ENCODE measurements at places on chromosomes 5 and 9.

GRCh38 chr5:33317271-33317670, 123.5 kb upstream of the TARS1 start:
- no peak for DNase-seq

DNA sequence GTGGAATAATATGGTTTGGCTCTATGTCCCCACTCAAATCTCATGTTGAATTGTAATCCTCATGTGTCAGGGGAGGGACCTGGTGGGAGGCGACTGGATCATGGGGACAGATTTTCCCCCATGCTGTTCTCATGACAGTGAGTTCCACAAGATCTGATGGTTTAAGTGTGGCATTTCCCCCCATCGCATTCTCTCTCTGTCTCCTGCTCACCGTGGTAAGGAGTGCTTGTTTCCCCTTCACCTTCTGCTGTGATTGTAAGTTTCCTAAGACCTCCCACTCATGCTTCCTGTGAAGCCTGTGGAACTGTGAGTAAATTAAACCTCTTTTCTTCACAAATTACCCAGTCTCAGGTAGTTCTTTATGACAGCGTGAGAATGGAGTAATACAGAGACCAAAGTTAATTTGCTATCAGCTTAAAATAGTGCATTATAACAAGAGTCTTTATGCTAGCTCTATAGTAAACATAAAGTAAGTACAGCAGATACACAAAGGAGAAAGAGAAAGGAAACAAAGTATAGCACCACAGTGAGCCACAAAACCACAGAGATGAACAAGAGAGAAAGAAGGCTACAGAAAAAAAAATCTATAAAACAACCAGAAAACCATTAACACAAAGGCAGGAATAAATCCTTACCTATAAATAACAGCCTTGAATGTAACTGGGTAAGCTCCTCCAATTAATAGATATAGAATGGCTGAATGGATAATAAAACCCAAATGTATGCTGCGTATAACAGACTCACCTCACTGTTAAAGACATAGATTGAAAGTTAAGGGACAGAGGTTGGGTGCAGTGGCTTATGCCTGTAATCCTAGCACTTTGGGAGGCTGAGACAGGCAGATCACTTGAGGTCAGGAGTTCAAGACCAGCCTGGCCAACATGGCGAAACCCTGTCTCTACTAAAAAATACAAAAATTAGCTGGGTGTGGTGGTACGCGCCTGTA, 39.7 kb downstream of the RAPGEF6 start:
- DNase-seq = no peak

DNA sequence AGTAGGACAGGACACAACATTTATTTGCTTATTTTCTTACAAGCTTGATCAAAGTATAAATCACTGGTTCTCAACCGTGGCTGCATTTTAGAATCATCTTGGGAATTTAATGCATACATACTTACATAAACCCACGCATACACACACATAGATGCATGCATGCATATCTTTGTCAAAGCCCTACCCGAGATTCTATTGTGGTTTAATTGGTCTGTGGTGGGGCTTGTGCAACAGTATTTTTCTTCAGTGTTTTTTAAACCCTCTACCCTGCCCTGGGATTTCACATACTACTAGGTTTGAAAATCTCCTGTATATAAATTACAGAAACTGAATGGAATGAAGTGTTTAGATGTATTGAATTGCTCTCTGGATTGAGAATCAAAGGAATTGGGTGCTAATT, 1166.2 kb downstream of the MAT2B start:
- DNase-seq = no peak

- DNase-seq = no peak
Observed at GRCh38 chr5:130068101-130068500, 163.8 kb downstream of the CHSY3 start.

- no peak for DNase-seq
Observed at GRCh38 chr5:2557435-2557834, 194.0 kb downstream of the IRX2 start.

DNA sequence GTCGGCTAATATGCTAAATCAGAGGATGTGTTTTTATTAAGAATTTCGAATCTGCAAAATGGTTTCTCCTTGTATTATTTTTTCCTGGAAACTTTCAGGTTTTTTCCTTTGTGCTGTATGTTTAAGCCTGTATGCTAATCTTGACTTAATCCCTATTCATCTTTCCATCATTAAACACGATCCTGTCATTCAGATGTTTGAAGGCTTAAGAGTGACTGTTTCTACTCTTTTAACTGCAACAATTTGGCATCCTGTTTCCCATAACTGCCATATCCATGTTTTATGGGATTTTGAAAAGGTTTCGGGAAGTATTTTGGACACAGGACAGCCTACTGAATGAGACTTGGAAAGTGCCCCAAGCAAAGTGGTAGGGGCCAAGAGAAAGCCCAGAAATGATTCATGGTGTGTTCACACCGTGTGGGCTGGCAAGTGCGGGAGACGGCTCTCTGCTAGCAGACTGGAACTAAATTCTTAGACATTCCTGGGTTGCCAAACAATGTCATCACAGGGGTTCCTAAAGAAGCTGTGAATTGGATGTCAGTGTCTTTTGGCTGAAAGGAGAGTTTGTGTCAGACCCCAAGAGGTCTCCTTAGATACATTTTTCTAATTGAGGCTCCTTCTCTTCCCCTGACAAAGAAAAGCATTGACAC, 125.4 kb upstream of the ADAMTS16 start:
- DNase-seq = no peak

DNA sequence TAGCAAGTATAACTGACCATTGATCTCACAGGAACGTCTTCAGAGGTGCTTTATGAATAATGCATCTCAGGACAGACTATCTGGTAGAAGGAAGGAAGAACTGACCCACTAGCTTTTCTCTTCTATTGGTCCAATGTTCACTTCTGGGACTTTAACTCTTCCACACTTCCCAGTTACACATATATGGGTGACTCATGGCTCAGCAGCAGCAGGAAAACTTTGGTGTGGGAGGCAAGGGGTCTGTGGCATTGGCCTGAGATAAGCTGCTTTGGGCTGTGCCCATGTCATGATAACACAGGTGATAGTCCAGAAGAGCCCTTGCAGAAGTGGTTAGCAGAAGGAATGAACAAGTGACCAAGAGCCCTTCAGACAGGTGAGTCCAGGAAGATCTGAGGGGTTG, 148.8 kb downstream of the RAB3C start:
- DNase-seq = no peak

GRCh38 chr5:79938468-79938867, 52.6 kb downstream of the MTX3 start:
- DNase-seq = no peak

DNA sequence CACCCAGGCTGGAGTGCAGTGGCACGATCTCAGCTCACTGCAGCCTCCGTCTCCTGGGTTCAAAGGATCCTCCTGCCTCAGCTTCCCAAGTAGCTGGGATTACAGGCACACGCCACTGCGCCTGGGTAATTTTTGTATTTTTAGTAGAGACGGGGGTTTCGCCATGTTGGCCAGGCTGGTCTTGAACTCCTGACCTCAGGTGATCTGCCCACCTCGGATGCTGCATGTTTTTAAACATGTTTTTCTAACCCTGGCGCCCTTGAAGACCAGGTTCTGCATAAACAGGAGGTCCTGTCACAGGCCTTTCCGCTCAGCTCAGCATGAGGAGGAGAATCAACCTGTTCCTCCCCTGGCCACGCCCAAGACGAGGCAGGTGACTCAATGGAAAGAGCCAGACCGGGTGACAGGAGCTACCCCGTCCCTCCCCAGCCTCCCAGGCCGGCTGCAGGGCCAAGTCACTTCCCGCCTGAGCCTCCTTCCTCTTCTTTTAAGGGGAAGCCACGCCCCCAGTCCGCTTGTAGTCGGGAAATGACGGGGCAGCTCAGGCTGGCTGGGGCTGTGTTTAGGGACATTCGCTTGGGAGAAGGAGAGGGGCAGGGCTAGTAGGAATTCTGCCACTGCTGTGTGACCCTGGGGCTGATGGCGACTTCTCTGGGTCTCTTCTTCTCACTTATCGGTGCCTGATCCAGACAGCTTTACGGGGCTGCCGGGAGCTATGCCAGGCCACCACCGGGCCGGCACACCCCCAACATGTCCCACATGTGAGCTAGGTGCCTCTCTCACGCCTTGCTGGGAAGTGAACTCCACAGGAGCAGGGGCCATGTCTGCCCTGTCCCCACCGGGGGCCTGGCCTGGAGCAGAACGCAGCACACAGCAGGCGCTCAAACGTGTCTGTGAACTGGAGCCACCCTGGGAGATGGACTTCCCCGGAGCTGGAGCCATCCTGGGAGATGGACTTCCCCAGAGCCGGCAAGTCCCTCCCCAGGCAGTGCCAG, 6.1 kb downstream of the NOTCH1 start:
- peak; percentile 74 for DNase-seq

- no peak for DNase-seq
Observed at GRCh38 chr5:150846654-150847333, 473 bp downstream of the IRGM start.

GRCh38 chr9:135029871-135030565, 57.5 kb upstream of the OLFM1 start:
- DNase-seq = no peak

DNA sequence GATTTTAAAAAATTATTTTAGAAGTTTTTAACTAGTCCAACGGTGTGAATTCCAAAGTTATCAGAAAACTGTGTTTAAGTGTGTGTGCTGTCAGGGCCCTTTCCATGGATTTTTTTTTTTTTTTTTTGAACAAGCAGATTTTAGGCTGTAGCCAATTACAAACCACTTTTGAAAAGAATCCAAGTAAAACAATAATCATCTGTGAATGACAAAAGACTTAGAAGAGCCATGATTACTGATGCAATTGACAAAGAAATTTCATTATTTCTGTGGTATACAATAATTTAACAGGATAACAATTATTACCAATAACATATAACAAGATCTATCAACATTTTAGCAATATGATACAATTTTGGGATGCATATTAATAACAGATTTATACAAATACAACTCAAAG, 16.2 kb upstream of the PAIP1 start:
- no peak for DNase-seq

GRCh38 chr5:56278335-56278753, 45.2 kb upstream of the ANKRD55 start:
- no peak for DNase-seq

- DNase-seq = no peak
Observed at GRCh38 chr5:179184521-179185050, 124.4 kb downstream of the ZNF354C start.

DNA sequence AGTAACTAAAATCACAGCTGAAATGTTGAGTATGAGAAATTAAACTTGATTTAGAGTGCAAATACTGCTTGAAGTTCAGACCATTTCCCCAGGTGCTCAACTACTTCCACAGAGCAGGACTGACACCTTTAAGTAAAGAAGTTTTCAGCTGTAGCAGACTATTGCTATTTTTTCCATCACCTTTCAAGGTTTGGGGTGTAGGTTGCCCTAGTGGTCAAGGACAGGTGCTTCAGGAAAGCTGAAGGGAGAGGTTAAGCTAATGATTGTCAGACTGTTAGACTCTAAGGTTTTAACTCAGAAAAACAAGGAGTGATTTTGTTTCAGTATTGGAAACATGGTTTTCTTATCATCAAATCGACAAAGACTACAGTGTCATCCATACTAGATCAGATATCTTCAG, 162.1 kb downstream of the CCDC192 start:
- no peak for DNase-seq

DNA sequence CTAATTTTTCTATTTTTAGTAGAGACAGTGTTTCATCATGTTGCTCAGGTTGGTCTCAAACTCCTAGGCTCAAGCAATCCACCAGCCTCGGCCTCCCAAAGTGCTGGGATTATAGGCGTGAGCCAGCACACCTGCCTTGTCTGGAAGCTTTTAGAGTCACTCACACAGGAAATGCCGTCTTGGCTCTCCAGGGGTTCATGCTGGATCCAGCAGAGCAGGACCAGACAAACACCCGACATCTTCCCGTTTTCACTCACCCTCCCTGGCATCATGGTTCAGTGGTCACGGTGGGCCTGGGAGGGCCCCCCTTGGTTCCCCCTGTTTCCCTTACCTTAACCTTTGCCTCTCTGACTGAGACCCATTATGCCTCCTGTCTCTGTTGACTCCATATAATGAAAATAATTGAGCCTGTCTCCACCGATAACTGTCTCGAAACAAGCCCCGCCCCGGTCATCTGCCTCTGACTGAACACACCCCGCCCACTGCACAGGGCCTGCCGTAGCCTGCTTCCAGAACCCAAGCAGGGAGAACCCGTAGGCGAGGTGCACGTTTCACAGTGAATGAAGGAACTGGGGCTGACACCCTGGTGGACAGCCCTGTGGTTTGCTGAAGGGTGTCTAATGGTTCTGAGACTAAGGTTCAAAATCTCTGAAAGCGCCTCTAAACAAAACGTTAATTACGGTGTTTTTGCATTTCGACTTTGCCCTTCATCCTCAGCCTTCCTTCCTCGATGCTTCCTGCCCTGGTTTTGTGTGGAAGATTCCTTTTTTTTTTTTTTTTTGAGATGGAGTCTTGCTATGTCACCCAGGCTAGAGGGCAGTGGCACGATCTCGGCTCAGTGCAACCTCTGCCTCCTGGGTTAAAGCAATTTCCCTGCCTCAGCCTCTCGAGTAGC, 39.7 kb upstream of the SPRY4 start:
- no peak for DNase-seq

- no peak for DNase-seq
Observed at GRCh38 chr5:132445640-132445923, 45.0 kb downstream of the IRF1 start.

GRCh38 chr5:142925795-142926194, 155.6 kb downstream of the ARHGAP26 start:
- no peak for DNase-seq

- no peak for DNase-seq
Observed at GRCh38 chr5:92337772-92338234, 954.7 kb upstream of the ARRDC3 start.

- DNase-seq = no peak
Observed at GRCh38 chr9:23826120-23826629, at the start of gene ELAVL2. ELAVL2 (minus strand) TSS chr9:23826240; CDS start chr9:23762234, 64,006 bp downstream.

- DNase-seq = no peak
Observed at GRCh38 chr9:114776683-114777399, 29.0 kb downstream of the TNFSF15 start.

DNA sequence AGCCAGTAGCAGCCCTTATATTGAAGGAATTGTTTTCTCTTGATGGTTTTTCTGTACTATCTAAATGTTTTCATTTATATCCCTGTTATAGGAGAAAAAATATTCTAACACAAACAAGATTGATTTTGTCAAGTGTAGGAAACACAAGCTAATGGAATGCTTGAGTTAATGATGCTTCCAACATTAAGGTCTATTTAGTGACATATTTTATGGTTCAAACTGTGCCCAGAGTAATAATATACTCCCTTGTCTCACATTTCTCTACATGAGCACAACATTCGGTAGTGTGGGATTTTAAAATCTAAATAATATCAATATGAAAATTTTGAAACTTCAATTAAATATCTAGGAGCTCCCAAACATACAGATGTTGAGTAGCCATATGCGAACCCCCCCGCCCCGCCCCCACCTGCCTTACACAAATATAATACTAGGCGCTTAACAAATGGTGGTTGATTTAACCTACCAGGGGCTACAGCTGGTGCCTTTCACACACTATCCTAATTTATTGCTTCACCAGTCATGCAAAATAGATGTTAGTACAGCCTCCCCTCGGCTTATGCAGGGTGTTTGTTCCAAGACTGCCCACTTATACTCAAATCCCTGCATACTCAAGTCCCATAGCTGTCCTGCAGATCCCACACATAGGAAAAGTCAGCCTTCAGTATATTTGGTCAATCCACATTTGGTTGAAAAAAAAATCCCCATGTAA, 124.1 kb upstream of the ACO1 start:
- DNase-seq = no peak
